ENCODE measurements at places on chromosomes 16 and 17. TPM values are rescaled to one million over a fixed set of nuclear protein-coding genes. Genes with fewer than 3 reads are reported as not detected.

Gene ASPHD1
- total RNA-seq = 3.1 TPM

Gene SLC6A2
- total RNA-seq = not detected

Gene LDHD
- 0.48 TPM for total RNA-seq

Gene SLC7A5
- 233 TPM for total RNA-seq

Gene UMOD
- not detected for total RNA-seq

Gene ATP2A1
- total RNA-seq = 3.1 TPM

Gene CCDC40
- total RNA-seq = not detected

Gene DHRS11
- 6.4 TPM for total RNA-seq

DNA sequence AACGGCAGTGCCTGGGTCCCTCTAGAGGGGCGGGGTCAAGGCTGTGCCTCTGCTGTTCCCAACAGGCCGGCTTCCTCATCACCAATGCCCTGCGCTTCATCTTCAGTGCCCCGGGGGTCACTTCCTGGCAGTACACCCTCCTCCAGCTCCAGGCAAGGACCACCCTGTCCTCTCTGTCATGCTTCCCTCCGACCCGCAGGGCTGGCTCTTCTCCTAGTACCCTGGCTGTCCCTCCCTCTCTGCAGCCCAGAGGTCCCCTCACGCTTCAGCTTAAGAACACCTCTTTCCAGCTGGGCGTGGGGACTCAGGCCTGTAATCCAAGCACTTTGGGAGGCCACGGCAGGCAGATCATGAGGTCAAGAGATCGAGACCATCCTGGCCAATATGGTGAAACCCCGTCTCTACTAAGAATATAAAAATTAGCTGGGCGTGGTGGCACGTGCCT is 25.8 kb downstream of the CASKIN2 start:
- ATAC-seq = no peak

DNA sequence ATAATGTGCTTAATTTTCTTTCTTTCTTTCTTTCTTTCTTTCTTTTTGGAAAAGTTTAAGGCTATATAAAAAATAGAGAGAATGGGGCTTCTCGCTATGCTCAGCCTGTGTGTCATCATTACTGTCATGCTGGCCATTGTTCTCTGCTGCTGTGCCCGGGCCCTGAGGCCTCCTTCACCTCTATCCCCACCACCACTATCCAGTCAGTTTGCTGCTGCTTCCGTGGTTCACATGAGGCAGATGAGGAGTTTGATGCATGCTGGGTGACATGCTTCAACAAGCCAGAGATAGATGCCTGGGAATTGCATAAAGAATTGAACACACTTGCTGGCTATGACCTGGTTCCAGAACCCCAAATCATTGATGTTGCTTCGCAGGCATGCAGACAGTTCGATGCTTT is 36.3 kb downstream of the PITPNC1 start:
- no peak for ATAC-seq

DNA sequence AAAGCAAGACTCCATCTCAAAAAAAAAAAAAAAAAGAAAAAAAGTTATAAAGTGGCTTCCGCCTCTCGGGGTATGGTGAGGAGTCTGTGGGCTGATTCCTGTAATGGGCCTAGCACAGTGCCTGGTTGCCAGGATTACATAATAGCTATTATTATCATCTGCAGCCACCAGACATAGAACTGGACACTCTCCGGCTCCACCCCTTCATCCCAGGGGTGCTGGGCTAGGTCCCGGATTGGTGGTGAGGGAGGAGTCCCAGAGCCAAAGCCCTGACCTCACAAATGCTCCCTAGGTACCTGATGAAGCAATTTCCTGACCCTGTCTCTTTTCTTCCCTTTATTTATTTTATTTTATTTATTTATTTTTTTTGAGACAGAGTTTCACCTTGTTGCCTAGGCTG is 11.6 kb upstream of the ADGRG1 start:
- ATAC-seq = no peak

GRCh38 chr17:81049973-81050551 is 15.1 kb downstream of the BAIAP2 start:
- no peak for ATAC-seq

GRCh38 chr17:801660-802059 is 19.5 kb downstream of the MRM3 start:
- ATAC-seq = no peak

GRCh38 chr17:29956225-29956624 is 14.8 kb downstream of the EFCAB5 start:
- no peak for ATAC-seq

GRCh38 chr16:56047307-56048234 is 143.7 kb upstream of the GNAO1 start:
- no peak for ATAC-seq

DNA sequence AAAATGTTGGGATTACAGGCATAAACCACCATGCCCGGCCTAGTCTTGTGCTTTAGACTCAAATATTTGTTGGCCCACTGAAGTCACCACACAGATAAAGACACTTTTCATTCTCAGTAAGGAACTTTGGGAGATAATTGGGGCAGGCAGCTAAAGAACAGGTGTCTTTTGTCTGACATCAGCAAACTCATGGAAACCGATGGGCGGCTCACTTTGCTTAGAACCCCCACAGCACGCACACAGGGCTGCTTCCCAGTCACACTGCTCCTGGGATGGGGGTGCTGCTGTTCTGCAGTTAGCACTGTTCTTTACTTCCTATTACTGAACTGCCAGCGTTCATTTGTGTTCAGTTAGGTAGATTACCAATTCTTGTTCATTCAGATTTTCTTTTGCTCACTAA is 18.0 kb upstream of the BRCA1 start:
- ATAC-seq = no peak

GRCh38 chr17:78390241-78391050 is 12.0 kb downstream of the PGS1 start:
- peak; percentile 7 for ATAC-seq

DNA sequence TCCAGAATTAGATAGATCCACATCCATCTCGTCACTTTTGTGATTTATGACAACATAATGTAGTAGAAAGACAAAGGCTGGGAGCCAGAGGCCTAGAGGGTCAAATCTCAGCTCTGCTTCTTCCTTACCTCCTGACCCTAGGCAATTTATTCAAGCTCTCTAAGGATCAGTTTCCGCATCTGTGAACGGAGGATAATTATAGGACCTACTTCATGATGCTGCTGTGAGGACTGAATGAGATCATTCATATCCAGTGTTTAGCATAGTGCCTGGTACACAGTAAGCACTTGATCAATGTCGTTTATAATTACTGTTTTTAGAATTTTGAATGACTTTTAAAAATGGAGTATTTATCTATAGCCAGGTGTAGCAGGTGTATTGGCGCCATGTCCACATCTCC is 128.4 kb downstream of the SHISA9 start:
- no peak for ATAC-seq

DNA sequence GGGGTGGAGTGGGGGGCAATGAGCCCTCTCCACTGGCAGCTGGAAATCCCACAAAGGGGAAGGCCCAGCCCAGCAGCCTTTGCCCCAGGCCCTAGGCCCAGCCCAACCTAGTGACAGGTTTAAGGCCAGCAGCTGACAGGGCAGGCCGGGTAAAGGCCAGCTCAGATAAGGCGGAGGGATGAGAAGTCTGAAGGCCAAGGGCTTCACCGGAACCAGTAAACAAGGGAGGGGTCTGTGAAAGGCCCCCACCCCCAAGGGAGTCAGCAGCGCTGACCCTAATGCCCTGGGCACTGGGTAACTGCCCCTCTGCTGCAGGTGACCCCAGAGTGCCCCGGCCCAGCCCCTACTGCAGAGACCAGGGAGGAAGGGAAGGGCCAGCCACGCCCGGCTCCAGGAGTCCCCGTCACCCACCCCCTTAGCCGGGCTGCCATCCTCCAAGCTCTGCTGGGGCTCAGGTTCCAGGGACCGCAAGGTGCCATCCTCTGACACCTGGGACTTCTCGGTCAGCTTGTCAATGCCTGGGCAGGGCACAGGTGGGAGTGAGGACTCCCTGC is 17.5 kb downstream of the OTOP3 start:
- ATAC-seq = no peak

DNA sequence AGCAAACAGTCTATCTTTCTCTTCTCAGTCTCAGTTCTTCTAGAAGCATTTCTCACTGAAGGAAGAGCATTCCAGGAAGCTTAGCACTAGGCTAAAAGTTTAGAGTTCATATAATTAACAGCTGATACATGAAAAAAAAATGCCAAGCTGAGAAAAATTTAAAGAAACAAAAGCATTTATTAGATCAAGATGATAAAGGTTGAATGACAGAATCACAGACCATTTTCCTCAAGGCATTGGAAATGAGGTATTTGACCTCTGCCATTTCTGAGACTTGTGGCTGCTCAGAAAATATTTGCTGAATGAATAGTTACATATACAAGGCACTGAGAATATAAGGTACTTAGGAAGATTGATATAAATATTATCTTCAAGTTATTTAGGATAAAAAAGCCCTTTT is 901.6 kb upstream of the GOT2 start:
- no peak for ATAC-seq

- no peak for ATAC-seq
Observed at GRCh38 chr17:73822371-73822770, 178.1 kb upstream of the SDK2 start.

- no peak for ATAC-seq
Observed at GRCh38 chr17:2564877-2565276, 28.6 kb upstream of the PAFAH1B1 start.

DNA sequence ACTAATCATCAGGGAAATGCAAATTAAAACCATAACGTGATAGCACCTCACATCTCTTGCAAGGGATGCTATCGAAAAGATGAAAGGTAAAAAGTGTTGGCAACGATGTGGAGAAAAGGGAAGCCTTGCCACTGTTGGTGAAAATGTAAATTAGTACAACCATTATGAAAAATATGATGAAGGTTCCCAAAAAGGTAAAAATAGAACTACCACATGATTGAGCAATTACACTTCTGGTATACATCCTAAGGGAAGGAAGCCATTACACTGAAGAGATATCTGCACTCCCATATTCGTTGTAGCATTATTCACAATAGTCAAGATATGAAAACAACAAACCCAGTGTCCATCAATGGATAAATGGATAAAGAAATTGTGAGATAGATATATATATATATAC is 21.5 kb downstream of the ABCA10 start:
- ATAC-seq = no peak

- ATAC-seq = no peak
Observed at GRCh38 chr17:15436473-15437302, 30.7 kb downstream of the CDRT4 start.

GRCh38 chr17:65185668-65186382 is 48.7 kb downstream of the RGS9 start:
- ATAC-seq = no peak

DNA sequence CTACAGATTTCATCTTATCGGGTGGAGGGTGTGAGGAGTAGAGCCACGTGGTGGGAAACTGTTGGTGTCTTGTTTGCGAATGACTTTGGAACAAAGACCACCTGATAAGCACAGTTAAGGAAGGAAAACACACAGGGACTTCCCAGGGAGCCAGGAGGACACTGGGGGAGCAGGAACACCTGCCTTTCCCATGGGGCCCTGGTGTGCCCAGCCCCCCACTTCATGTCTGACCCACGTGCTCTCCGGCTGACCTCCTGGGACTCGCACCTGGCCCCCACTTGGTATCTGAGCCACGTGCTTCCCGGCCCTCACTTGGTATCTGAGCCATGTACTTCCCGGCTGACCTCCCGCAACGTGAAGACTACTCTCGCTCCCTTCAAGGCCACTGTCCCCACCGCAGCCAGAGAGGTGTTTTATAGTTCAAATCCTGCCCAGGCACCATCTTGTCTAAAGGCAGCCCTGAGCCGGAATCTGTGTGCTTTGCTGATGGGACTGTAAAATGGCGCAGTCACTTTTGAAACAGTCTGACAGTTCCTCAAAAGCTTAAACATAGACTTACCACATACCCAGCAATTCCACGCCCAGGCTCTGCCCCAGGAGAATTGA is 5.4 kb upstream of the CSNK1D start:
- ATAC-seq = no peak

GRCh38 chr16:49012961-49013726 is 268.5 kb downstream of the CBLN1 start:
- ATAC-seq = no peak

DNA sequence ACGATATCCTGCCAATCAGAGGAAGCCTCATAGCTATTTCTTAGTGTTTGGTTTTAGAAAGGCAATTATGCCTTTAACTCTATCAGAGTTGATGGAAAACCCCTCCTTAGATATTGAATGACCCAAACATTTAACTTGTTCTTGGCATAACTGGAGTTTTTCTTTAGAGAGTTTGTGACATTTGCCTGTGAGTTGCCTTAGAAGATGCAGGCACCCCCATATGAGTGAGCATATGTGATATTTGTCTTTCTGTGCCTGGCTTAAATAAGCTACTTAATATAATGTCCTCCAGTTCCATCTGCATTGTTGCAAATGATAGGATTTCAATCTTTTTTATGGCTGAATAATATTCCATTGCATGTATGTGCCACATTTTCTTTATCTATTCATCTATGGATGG is 19.6 kb upstream of the B4GALNT2 start:
- ATAC-seq = no peak

DNA sequence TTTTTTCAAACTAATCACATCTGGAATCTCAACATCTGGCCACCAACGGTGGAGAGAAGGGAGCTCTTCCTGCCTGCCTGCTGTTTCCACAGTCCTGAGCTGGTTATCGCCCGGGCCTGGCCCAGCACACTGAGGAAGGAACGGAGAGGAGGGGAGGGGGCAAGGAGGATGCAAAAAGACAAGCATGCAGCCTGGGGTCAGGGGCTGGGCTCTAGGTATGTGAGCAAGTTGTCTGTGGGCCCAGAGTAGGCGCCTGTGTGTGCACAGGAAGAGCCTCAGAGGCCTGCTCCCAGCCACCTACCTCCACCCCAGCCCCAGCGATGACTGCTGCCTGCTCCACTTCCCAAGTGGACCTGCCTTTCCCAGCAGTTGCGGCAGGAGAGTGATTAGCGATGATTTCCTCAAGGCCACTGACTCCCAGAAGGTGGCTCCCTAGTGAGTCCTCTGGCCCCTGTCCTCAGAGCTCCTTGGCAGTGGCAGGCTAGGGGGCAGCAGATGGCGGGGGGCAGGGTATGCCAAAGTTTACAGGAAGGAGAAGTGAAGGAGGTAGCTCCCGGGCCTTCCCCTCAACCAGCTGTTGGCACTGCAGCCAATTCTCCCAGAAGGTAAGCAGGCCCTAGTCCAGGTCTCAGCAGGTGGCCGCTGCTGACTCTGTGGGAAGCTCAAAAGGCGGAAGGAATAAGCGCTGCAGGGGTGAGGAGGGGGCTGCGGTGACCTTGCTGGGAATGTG is 27.0 kb upstream of the RASD1 start:
- no peak for ATAC-seq

- no peak for ATAC-seq
Observed at GRCh38 chr16:66502020-66502913, 47.7 kb downstream of the TK2 start.

DNA sequence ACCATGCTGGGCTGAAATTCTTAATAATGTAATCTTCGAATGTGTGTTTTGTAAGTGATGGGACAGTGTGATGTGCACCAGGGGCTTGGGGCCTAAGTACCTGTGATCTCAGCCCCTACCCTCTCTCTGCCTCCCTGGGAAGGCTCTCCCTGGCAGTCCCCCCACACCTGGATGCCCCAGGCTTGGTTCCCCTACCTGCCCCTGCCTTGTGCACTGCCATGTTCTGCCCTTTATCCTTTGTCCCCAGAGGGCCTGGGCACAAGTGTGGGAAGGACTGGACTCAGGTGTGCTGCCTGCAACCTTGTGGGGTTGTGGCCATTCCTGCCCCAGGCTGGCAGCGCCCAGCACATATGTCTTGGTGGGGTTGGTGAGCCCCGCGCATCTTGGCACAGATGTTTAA is 55.4 kb upstream of the CREBBP start:
- no peak for ATAC-seq
